Hypothalamus (tissue), 51 donors: ENCODE measurements at places on chromosomes 1 and 21.

DNA sequence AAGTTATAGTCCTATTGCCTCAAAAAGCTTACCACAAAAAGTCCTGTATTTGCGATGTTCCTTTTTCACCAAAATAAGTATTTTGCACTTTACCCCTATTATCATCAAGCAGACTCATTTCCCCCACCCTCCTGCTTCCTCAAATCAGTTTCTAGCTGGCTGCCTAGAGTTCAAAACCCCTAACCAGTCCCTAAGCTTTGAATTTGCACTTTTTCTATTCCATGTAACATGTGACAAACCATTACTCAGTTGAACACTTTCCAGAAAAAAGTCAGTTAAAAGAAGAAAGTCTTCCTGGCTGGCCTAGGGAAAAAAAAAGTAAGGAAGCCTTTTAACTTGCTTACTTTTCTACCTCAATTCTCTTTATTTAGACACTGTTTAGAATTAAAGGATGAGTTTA, 8.2 kb downstream of the CEP170 start:
- DNase-seq: no peak

GRCh38 chr1:75265792-75266191, 131.6 kb downstream of the LHX8 start:
- no peak for DNase-seq

DNA sequence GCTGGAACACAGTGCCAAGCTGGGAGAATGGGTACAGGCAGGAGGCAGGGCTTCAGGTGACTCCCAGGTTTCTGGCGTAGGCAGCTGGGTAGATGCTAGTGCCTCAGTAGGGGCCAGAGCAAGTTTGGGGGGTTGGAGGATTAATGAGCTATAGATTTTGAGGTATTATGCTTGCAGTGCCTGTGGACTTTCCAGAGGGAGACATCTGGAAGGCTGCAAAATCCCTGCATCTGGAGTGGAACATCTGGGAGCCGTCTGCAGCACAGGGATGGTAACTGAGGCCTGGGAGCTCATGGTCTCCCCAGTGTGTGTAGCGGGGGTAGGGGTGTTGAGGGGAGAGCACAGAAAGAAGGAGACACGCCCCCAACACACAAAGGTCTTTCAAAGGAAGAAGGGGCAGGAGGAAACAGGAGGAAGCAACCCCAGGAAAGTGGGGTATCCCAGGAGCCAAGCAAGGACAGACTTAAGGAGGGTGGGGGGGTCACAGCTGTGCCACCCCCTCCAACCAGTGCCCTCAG, 2.2 kb upstream of the PDZK1IP1 start:
- no peak for DNase-seq

DNA sequence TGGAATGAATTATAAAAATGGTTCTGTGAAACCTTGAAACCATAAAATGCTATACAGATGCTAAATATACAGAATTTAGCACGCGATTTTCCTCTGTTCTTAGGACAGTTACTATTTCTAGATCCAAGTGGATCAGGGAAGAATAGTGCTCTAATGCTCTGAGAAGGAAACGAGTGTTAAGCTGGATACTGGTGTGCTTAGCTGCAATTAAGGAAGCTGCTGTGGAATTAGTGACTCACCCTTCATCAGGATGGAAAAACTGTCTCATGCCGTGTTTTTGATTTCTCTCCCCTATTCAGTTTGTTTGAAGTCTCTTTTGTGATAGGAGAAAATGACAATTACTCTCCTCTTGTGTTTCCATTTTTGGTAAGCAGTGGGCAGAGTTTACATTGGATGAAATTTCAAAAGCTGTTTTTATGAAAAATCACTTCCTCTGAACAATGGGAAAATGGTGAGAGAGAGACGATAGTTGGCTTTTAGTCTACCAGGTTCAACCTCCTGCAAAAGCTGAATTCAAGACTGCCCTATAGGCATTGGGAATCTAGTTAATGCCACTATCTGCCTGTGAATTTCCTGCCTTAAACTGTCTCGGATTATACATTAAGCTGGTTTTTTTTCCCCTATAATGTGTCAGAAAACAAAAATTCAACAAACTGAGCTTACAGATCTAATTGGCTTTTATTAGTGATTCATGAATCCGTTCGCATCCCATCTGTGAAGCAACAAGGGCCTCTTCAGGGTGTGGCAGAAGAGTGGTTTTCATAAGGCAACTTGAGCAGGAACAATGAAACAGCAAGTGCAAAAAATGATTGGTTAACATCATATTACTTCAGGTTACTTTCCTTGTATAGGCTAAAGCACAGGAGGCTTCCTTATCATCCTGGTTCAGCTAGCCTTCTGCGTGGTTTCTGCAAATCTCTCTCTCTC, 179.8 kb downstream of the ST6GALNAC3 start:
- DNase-seq: no peak

- no peak for DNase-seq
Measured at GRCh38 chr1:218025454-218025853, 259.6 kb upstream of the RRP15 start.

- DNase-seq: no peak
Measured at GRCh38 chr1:1205769-1206375, 520 bp downstream of the TNFRSF18 start.

- DNase-seq: no peak
Measured at GRCh38 chr1:86226204-86226603, 69.6 kb upstream of the COL24A1 start.
